CD8-positive, alpha-beta T cell (primary cell): ENCODE measurements at places on chromosomes 1 and 21.

GRCh38 chr1:17437580-17438317, 1.7 kb downstream of the RCC2 start:
- DNase-seq: peak; percentile 43

- DNase-seq: no peak
Measured at GRCh38 chr1:65434760-65435159, 14.3 kb downstream of the LEPR start.

DNA sequence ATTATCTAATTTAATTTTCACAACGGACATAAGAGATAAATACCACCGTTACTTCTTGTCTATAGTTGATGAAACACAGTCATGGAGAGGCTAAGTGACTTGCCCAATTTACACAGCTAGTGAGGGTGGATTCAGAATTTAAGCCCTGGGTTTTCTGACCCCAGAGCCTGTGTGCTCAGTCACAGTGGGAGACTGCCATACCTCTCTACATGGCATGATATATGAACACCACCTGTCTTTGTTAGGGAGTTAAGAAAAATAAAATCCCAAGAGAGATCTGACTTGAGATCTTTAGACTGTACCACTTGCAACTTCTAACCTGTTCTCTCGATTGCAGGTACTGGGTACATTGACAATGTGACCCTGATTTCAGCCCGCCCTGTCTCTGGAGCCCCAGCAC, 40.3 kb downstream of the LAMC2 start:
- no peak for DNase-seq

DNA sequence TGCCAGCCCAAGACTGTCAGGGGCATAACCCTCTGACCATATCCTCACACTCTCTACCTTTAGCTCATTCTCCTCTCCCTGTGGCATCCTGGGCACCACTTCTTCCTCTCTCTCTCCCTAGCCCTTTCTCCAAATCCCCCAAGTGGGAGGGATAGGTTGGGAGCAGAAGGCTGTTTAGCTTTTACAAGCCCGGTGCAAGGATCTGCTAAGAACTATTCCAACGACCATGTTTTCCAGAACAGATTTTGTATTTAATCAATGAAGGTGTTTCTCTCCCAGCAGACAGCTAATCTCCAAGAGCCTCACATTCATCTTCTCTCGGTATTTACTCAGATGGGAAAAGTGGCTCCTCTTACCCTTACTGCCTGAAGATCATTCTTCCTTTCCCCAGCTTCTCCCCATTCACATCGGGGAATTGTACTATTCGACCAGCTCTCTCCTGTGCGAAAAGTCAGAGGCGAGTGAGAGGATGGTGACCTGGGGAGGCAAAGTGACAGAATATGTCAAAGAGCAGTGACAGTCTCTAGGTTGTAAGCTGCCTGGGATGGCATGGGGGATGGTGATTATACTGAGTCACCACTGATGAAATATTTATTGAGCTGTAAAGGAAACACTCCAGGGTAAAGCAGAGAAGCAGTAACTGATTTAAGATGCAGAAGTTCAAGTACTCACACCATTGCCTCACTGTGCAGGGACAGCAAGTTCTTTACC, 47.0 kb upstream of the RBM15 start:
- DNase-seq: no peak

- DNase-seq: no peak
Measured at GRCh38 chr1:11707621-11708276, 16.2 kb downstream of the DRAXIN start.

DNA sequence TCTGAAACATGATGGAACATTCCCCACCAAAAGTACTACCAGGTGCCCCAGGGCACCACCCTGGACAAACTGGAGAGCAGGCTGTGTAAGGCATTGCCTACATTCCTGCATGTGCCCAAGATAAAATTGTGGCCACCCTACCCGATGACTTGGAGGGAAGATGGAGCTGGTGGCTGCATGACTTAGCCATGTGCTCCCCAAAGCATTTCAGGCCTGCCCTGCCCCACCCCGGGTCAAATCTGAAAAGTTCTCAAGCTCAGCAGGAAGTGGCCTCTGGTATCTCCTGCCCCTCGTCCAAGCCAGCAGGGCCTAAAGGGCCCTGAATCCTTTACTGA, 8.5 kb downstream of the CD2 start:
- DNase-seq: no peak
